ENCODE measurements at places on chromosomes 3 and 15.
A peak's percentile ranks its signal among the peaks of the same experiment; 100 is the strongest.

- DNase-seq, result no peak
Measured at GRCh38 chr15:60091157-60091556, 87.0 kb downstream of the FOXB1 start.

DNA sequence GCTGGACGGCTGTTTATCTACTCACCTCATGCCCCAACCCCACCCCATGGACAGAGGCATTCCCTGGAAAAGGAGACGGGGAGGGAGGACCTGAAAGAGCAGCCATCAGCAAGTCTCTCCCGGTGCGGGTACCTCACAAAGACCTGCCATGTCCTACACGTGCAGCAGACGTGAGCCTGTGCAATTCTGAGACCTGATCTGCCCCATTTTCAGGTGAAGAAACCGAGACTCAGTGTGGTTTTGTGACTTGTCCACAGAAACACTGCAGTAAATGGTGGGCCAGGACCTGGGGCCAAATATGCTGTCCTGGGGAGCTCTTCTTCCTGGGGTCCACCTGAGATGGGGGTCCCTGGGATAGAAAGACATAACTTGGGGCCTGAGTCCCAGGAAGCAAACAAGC is 137.0 kb upstream of the LINGO1 start:
- DNase-seq, result no peak

- peak; percentile 91 for DNase-seq
Measured at GRCh38 chr3:178084938-178085816, 451.1 kb upstream of the KCNMB2 start.

GRCh38 chr3:54621184-54621583 is 306.7 kb downstream of the LRTM1 start:
- no peak for DNase-seq

- DNase-seq, result no peak
Measured at GRCh38 chr3:143832433-143832832, 15.8 kb downstream of the SLC9A9 start.

DNA sequence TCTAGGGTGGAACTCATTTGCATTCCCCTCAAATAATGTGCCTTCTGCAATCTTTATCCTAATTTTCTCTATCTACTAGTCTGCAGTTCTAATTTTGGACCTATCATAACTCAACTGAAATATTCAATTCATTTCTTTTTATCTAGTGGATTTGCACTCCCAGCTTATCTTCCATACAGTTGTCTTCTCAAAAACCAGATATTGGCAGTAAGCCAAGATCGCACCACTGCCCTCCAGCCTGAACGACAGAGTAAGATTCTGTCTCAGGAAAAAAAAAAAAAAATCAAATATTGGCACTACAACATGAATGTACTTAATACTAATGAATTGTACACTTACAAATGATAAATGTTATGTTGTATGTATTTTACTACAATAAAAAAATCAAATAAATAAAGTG is 18.0 kb upstream of the CHMP2B start:
- no peak for DNase-seq

GRCh38 chr3:122714273-122714672 is 33.6 kb downstream of the PARP14 start:
- no peak for DNase-seq

- DNase-seq, result no peak
Measured at GRCh38 chr15:26325495-26325894, 447.4 kb downstream of the GABRB3 start.

DNA sequence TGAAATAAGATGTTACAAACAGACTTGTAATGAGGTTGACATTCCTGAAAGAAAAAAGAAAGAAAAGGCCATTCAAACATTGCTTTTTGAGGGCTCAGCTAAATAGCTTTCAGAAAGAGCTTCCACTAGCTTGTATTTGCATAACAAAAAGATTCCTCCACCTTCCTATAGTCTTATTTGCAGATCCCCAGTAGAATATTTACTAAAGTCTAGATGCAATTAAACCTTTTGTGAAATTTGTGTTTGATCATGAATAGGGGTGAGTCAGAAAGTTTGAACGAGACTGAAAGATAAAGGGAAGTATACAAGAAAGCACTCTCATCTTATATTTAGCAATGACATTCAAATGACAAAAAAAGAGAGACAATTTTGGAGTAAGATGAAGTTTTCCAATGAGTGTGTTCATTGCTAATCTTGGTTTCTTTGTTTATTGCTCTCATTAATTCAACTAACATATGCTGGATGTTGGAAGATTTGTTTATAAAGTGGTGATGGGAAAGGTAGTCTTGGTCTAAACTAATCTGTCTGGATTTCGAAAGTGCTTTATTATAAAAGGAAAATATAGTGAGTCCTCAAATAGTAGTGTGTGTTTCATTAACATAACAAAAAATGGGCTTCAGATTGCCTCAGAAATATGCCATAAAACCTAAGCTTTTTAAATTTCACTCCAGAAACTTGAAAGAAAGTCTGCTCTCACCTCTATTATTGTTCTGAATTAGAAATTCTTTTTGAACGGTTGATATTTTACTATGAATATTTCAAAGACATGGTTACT is 9.1 kb upstream of the CADPS start:
- no peak for DNase-seq

- DNase-seq, result no peak
Measured at GRCh38 chr3:127456471-127457093, 134.0 kb downstream of the TPRA1 start.

- DNase-seq, result no peak
Measured at GRCh38 chr15:80755885-80756284, 23.3 kb upstream of the CEMIP start.

DNA sequence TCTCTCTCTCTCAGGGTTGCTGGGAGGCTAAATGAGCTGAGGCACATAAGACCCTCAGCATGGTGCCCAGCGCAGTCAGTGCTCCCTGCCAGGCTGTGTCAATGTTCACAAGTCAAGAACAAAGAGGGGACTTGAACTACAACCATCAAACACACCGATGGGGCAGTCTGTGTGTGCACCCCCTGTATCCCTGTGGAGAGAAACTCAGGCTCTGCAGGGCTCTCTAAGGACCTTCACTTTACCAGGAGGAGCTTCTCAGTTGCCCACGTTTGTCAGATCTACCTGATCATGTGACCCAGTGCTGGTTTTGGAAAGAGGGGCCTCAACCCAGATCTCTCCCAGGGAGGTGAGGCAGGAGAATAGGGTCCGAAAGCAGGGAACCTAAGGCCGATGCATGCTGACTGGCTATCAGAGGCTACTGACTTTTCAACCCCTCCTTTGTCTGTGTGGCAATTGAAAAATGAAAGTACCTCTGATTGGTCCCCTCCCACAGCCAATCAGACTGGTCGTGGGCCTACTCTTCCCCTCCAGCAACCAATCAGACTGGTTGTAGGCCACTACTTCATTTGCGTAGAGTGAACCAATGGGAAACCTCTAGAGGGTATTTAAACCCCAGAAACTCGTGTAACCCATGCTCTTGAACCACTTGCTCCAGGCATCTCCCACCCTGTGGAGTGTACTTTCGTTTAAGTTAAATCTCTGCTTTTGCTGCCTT is 34.0 kb downstream of the RHCG start:
- peak; percentile 92 for DNase-seq

DNA sequence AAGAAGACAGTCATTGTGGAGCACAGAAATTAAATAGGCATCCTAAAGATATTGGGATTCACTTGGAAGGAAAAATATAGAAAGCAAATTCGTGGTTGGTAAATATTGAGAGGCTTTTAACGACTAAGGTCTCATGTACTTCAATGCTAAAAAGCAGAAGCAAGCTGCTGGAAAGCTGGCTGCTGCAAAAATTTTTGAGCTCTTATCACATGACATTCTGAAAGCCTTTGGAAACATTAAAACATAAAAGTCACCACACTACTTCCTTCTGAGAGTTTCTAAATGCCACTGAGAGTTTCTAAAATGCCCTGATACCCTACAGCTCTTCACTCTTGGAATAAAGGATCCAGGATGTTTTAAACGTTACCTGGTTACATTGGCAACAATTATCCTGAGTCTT is 39.0 kb upstream of the CBLB start:
- peak; percentile 28 for DNase-seq

DNA sequence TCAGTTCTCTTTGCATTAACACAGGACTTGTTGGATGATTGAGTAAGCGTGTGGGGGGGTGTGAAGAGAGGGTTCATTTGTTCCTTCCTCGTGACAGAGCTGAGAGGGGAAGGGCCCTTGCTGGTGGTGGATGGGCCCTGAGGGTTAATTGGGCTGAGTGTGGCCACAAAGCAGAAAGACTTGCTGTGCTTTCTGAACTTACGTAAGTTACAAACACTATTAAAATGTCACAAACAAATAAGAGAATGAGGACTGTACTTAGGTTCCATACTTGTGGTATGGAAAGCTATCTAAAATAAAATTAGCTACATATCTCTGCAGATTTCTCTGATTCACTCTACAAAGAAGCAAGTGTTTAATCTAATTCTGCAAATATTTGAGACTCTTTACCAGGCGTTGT is 231.3 kb downstream of the LPP start:
- DNase-seq, result no peak

DNA sequence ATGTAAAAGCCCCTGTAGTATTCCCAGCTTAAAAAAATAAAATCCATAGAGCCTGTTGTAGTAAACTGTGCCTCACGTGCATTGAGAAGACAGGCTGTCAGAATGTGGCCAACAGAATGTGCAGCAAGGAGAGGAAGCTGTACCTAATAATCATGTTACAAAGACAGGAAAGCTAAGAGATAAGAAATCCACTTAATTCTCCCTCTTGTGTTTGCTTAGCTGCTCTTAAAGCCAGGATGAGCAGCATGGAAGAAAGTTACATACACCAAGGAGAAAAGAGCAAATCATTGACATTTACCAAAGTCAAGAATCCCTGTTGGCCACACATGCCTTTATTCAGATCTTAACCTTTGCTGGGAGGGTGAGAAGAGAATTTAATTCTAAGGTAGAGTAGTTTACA is 85.9 kb downstream of the TNIK start:
- DNase-seq, result no peak

All from pons (tissue), 1 donor.